ENCODE measurements at places on chromosomes 12 and 14. TPM values are rescaled to one million over a fixed set of nuclear protein-coding genes. Genes with fewer than 3 reads are reported as not detected.

- no peak for DNase-seq
- no peaks in the 10 kb centered on the region for H3K4me1 ChIP-seq
- no peak overlapping the region for H3K4me3 ChIP-seq
- H3K36me3 ChIP-seq = no peaks in the 10 kb centered on the region
- no peak overlapping the region for H3K27ac ChIP-seq
Observed at GRCh38 chr12:5969156-5969973, 24.3 kb upstream of the ANO2 start.

DNA sequence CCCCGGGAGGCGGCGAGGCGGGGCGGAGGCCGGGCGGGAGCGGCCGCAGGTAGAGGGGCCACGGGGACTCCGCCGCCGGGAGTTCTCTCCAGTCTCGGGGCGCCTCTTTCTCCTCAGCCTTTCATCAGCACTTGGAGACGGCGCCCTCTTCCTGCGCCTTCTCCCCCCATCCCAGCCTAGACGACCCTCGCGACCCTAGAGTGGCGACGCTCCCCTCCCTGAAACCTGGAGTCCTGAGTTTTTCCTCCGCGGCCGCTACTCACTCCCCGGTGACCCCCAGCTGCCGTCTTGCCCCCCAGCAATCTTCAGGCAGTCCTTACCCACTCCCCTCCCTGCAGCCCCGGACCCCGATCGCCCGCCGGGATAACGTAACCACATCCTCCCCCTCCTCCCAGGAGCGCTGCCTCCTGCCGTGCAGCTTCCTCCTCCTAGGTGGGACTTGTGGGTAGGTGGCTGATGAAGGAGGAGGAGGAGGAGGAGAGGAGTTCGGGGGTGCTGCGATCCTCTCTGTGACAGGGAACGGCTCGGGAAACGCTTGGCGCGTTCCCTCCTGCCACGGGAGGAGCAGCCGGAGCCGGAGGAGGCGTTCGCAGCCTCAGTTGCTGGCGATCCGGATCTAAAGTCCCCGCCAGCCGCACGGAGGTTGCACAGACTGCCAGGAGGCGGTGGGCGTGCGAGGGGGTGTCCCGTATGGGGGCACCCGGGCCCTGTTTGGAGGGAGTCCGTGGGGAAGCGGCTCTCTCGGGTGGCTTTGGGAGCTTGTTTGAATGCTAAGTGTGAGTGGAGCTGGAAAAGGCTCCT is 891 bp downstream of the PLEKHA5 start:
- peak overlapping the region; percentile 75 for H3K4me3 ChIP-seq
- H3K27me3 ChIP-seq = no peaks in the 10 kb centered on the region
- H3K4me1 ChIP-seq = 0 out of 2 replicates have a peak, but pooled peaks cover 13% of the 10 kb centered on the region
- peak overlapping the region; percentile 63 for H3K27ac ChIP-seq
- H3K36me3 ChIP-seq = no peaks in the 10 kb centered on the region

- DNase-seq = no peak
- no peaks in the 10 kb centered on the region for H3K36me3 ChIP-seq
- H3K27me3 ChIP-seq = no peaks in the 10 kb centered on the region
- H3K4me1 ChIP-seq = no peaks in the 10 kb centered on the region
- H3K27ac ChIP-seq = no peak overlapping the region
Observed at GRCh38 chr12:123001464-123001863, 21.0 kb downstream of the ARL6IP4 start.

GRCh38 chr14:55438066-55438683 is 2.2 kb downstream of the TBPL2 start:
- H3K4me3 ChIP-seq = no peak overlapping the region
- H3K36me3 ChIP-seq = no peaks in the 10 kb centered on the region
- no peaks in the 10 kb centered on the region for H3K27me3 ChIP-seq
- no peak overlapping the region for H3K27ac ChIP-seq
- DNase-seq = no peak
- no peaks in the 10 kb centered on the region for H3K4me1 ChIP-seq

DNA sequence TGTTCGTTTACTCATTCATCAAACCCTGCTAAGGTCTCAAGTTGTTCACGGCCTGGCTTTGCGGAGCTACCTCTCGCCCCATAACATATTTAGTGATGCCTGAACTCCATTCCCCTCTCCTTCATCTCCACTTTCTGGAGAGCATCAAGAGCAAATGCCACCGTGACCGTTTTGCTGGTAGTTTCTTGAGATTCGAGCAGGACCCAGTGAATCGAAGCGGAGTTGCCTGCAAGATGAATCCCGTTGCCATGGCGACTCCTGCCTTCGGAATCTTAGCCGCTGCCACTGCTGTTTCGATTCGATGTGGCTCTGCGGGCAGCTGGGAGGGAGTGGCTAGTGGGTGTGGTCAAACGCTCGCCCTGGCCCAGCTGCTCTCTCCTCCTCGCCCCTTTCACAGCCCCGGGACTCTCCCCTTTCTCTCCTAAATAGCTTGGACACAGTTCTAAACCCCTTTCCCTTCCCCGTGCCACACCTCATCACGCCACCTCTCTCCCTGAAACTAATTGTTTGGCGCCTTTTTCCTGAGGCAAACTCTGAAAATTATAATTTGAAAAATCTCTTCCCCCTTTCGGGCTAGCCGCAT is 1.4 kb downstream of the DAAM1 start:
- H3K27ac ChIP-seq = peak overlapping the region; percentile 31
- peak overlapping the region; percentile 89 for H3K4me3 ChIP-seq
- no peaks in the 10 kb centered on the region for H3K36me3 ChIP-seq
- 0 out of 2 replicates have a peak, but pooled peaks cover 5% of the 10 kb centered on the region for H3K4me1 ChIP-seq

DNA sequence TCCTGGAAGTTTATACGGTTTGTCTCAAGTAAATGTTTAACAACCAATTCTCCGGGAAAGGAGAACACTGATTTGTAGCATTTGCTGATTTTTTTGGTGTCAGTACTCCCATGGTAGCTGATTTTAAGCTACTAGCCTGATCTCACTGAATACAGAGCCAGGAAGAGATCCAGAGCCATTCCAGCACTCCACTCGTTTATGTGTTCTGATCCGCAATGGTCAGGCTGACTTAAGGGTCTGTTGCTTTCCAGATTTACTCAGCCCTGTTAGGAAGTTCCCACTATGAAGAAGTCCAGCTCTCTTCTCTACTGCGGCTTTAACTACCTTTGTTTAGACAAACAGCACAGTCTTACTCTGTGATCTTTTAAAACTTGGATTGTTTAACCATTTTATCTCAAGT is 38.0 kb upstream of the NID2 start:
- H3K27ac ChIP-seq = no peak overlapping the region
- H3K27me3 ChIP-seq = no peaks in the 10 kb centered on the region
- peaks cover 7% of the 10 kb centered on the region for H3K4me1 ChIP-seq
- DNase-seq = no peak
- H3K4me3 ChIP-seq = no peak overlapping the region

GRCh38 chr12:45612044-45612794 is 117.3 kb upstream of the ARID2 start:
- H3K27ac ChIP-seq = no peak overlapping the region
- DNase-seq = no peak
- H3K27me3 ChIP-seq = no peaks in the 10 kb centered on the region
- no peaks in the 10 kb centered on the region for H3K36me3 ChIP-seq

GRCh38 chr12:132888852-132889251 is 1.4 kb upstream of the CHFR start:
- no peaks in the 10 kb centered on the region for H3K4me1 ChIP-seq
- H3K4me3 ChIP-seq = no peak overlapping the region
- DNase-seq = no peak
- no peaks in the 10 kb centered on the region for H3K27me3 ChIP-seq
- H3K27ac ChIP-seq = no peak overlapping the region

Gene SERPINA4
- total RNA-seq = 6.3 TPM

DNA sequence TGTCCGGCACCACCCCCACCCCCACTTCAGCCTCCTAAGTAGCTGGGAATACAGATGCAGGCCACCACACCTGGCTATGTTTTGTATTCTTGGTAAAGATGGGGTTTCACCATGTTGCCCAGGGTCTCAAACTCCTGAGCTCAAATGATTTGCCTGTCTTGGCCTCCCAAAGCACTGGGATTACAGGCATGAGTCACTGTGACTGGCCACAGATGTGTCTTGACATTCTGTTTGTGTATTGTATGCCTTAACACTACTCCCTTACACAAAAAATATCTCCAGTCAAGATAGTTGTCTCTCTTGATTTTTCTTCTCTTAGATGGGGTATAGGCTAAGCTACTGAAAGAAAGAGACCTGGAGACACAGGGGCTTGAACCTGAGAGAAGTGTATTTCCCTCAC is 17.6 kb downstream of the CLEC14A start:
- no peak overlapping the region for H3K27ac ChIP-seq
- H3K27me3 ChIP-seq = no peaks in the 10 kb centered on the region
- H3K36me3 ChIP-seq = no peaks in the 10 kb centered on the region
- no peak for DNase-seq
- H3K4me3 ChIP-seq = no peak overlapping the region
- no peaks in the 10 kb centered on the region for H3K4me1 ChIP-seq

Gene NXPH4
- total RNA-seq = 10.6 TPM

DNA sequence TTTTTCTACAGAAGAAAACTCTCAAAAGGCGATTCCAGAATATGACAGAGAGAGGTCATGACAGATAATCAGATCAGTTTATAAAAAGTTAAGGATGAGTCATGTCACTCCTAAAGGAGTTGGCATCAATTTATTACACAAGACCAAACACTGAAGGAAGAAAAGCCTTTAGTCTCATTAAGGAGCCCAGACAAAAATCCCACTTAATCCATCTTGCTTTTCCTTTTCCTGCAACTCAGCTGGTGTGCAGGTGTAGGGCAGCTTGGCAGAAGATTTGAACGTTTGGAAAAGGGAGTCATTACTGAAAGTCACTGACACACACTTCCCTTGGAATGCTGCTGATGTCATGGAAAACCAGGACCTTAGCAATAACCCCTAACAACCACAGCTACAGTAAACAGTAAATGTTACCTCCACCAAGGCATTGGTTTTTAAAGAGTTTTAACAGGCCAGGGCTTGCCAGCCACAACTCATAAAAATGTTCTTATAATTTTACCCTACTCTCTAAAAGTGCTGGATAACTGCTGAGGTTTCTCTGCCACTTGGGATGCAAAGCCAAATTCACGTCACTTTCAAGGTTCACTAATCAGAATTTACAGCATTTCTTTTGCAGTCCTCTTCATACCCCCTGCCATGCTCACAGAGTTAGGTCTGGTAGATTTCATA is 320.6 kb downstream of the RAD51B start:
- H3K36me3 ChIP-seq = no peaks in the 10 kb centered on the region
- no peaks in the 10 kb centered on the region for H3K27me3 ChIP-seq
- H3K27ac ChIP-seq = peak overlapping the region; percentile 51

- no peaks in the 10 kb centered on the region for H3K27me3 ChIP-seq
- H3K4me1 ChIP-seq = no peaks in the 10 kb centered on the region
- H3K27ac ChIP-seq = no peak overlapping the region
- H3K36me3 ChIP-seq = no peaks in the 10 kb centered on the region
- H3K4me3 ChIP-seq = no peak overlapping the region
- DNase-seq = no peak
Observed at GRCh38 chr12:43357141-43357540, 194.9 kb downstream of the ADAMTS20 start.

Gene DHH
- total RNA-seq = 0.16 TPM

DNA sequence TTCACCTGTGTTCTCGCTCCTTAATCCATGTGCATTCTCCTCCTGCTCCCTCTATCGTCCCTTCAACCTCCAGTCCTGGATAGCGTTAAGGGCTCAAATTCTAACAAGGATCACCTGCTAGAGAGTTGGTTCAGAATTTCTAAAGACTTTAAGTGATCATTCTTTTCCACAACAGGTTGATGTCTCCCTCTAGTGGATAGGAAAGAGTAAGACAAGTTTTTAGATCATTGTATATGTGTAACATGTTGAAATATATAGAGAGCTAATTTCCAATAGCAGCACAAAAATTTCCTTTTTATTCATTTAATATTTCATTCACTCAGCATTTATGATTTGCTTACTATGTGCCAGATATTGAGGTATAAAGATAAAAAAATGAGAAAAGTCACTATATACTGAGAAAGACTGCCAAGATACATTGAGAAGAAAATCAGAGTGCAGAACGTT is 9.3 kb upstream of the ESR2 start:
- no peaks in the 10 kb centered on the region for H3K27me3 ChIP-seq
- no peak for DNase-seq
- H3K4me3 ChIP-seq = no peak overlapping the region

Gene SYNDIG1L
- total RNA-seq = not detected

DNA sequence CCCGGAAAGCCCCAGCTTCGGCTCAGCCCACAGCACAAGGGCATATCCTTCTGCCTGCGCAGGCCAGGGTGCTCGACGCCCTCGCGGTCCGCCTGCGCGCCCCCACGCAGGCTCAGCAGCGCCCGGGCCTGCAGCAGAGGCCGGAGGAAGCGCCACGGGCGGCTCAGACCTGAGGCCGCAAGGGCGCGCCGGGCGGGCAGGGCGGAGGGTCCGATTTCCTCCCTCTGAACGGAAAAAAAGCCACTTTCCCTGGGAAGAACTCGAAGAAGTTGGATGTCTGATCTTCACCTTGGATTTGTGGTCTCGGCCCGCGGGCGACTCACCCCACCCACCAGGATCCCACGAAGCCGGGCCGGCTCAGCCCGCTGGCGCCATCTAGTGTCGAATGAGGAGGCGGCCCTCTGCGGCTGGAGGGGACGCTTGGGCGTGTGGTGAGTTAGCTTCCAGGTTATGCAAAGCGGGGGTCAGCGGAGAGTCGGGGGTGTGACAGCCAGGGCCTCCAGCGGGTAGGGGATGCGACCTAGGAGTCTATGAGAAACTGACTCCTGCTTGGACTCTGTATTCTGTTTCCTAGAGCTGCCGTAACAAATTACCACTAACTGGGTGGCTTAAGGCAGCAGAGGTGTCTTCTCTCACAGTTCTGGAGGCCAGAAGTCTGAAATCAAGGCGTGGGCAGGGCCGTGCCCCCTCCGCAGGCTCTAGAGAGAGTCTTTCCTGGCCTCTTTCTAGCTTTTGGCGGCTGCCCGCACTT is 40.0 kb upstream of the SRSF5 start:
- H3K36me3 ChIP-seq = no peaks in the 10 kb centered on the region
- 0 out of 2 replicates have a peak, but pooled peaks cover 4% of the 10 kb centered on the region for H3K4me1 ChIP-seq
- no peaks in the 10 kb centered on the region for H3K27me3 ChIP-seq
- H3K4me3 ChIP-seq = peak overlapping the region; percentile 45
- DNase-seq = peak; percentile 67

- no peak for DNase-seq
- no peaks in the 10 kb centered on the region for H3K27me3 ChIP-seq
- H3K4me3 ChIP-seq = no peak overlapping the region
- no peaks in the 10 kb centered on the region for H3K4me1 ChIP-seq
- no peaks in the 10 kb centered on the region for H3K36me3 ChIP-seq
Observed at GRCh38 chr12:19710811-19711793, 271.8 kb downstream of the AEBP2 start.

DNA sequence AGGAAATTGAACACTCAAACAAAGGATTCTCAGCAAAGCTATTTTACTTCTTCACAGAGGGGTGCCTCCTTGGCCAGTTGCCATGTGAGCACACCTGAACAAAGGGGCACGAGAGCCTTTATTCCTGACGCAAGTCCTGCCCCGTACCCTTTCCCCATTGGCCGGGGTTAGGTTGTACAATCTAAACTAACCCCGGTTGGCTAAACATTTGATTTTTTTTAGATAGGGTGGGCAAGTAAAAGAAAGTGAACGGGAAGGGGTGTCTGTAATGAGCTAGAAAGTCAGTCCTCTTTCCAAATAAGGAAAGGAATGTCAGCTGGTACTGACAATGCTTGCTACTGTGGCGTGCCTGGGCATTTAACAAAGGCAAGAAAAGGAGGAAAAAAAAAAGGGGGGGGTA is 135.5 kb upstream of the CDKN3 start:
- peaks cover 6% of the 10 kb centered on the region for H3K4me1 ChIP-seq
- DNase-seq = no peak
- H3K27me3 ChIP-seq = no peaks in the 10 kb centered on the region
- no peak overlapping the region for H3K4me3 ChIP-seq
- H3K36me3 ChIP-seq = no peaks in the 10 kb centered on the region
- H3K27ac ChIP-seq = no peak overlapping the region

- H3K36me3 ChIP-seq = no peaks in the 10 kb centered on the region
- no peak for DNase-seq
- no peak overlapping the region for H3K4me3 ChIP-seq
- H3K27me3 ChIP-seq = no peaks in the 10 kb centered on the region
- H3K27ac ChIP-seq = no peak overlapping the region
Observed at GRCh38 chr14:38994731-38995130, 108.3 kb downstream of the SEC23A start.

Gene KRT78
- not detected for total RNA-seq

Measured in Caco-2 (cell line).